ENCODE measurements at places on chromosomes 4 and X. TPM values are rescaled to one million over a fixed set of nuclear protein-coding genes. Genes with fewer than 3 reads are reported as not detected.
A peak's percentile ranks its signal among the peaks of the same experiment; 100 is the strongest.

FGB gene
- 0.34 TPM for polyA plus RNA-seq

DDX53 gene
- not detected for polyA plus RNA-seq

CT45A3 gene
- polyA plus RNA-seq: not detected

TCEAL6 gene
- polyA plus RNA-seq: 1.6 TPM

PIM2 gene
- polyA plus RNA-seq: 9.5 TPM

GAB3 gene
- polyA plus RNA-seq: 2.1 TPM

MTTP gene
- polyA plus RNA-seq: 429 TPM

PAGE1 gene
- not detected for polyA plus RNA-seq

NEUROG2 gene
- not detected for polyA plus RNA-seq

DNA sequence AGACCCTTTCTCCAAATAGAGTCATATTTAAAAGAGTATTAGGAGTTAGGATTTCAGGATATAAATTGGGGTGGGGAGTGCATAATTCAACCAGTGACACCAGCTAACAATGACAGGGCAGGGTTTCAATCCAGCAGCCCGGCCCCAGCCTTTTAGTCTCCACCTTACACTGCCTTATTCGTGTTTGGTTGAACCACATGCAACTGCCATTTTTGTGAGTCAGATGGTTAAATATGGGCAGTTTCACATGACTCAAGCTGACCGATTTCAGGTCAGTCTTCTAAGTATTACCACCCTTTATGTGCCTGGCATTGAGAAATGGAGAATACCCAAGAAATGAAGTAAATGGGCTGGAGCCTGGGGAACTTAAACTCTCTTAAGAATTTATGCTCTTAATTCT is 102.8 kb downstream of the STOX2 start:
- DNase-seq: no peak

- DNase-seq: no peak
Observed at GRCh38 chr4:157509341-157509740, 288.8 kb downstream of the GRIA2 start.

DNA sequence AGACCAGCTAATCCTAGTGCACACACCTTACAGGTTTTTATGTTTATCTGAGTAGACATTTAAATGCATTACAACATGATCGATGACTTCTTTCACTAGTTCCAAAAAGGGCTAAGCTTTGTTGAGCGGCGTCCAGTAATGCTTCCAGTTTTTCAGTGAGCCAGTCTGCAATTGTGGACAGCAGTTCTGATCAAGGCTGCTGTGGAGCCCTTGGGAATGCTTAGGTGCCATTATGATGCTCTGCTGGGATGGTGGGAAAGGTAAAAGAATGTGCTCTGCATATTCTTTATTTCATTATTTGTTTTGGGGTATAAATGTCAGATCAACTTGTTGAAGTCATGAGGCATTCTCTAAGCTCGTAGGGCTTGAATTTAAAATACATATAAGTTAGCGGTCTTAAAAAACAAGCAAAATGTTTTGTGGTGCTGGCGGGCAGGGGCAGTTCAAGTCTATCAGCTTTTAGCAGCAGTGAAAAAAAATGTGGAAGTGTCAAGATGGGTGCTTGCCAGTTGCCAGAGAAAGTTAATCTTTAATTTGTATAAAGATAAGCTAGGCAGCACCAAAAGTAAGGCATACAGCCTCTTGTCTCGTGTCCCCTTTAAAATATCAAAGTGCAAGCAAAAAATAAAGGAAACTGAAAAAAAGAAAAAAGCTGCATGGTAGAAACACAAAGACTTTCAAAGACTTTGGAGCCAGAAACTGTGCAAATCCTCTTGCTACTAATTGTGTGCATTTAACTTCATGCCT is 5.8 kb downstream of the MID1IP1 start:
- peak; percentile 44 for DNase-seq

DNA sequence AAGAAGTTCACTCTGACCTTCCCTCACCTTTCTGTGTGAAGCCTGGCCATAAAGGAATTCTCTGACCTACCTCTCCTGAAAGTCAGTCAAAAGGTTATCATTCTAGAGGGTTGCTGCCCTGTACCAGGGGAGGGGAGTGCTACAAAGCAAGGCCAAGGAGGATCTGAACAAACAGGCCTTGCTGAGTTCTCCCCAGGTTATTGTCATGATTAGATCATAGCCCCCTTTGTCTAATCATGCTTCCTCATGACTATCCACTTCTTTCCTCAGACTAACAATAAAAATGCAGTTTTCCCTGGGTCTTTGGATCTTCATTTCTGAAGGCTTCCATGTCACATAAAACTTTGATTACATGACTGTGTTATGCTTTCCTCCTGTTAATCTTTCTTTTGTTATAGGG is 472.0 kb downstream of the IQCM start:
- no peak for DNase-seq

GRCh38 chr4:122914292-122914904 is 8.0 kb downstream of the NUDT6 start:
- DNase-seq: peak; percentile 26

GRCh38 chr4:71198958-71199357 is 139.9 kb upstream of the SLC4A4 start:
- DNase-seq: peak; percentile 86

DNA sequence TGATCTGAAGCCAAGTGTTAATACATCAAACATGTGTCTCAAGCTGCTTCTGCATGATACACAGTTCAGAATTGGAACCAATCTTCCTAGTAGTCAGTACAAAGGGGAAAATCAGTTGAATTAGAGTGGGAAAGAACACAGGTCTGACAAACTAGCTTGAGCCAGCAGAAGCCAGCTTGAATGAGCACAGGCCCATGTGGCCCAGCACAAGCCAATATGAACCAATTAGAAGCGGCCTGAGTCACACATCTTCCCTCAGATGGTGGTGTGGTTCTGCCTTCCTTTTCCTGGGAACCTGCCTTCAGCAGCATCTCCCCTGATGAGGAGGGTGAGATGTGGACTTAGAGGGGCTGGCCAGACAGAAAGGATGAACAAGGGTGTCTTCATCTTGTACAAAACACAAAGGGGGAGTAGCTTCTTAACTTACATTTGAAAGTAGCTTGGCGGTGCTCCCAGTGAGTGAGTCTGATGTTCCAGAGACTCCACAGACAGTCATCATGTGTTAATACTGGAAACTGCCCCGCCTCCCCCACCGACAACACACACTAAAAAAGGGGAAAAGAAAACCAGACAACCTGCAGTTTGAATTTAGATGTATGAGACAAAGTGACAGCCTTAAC is 72.0 kb downstream of the FRMPD4 start:
- DNase-seq: no peak

GRCh38 chrX:40843643-40844042 is 108.3 kb upstream of the MED14 start:
- no peak for DNase-seq

- DNase-seq: no peak
Observed at GRCh38 chrX:36978886-36979285, 29.3 kb upstream of the FAM47C start.

DNA sequence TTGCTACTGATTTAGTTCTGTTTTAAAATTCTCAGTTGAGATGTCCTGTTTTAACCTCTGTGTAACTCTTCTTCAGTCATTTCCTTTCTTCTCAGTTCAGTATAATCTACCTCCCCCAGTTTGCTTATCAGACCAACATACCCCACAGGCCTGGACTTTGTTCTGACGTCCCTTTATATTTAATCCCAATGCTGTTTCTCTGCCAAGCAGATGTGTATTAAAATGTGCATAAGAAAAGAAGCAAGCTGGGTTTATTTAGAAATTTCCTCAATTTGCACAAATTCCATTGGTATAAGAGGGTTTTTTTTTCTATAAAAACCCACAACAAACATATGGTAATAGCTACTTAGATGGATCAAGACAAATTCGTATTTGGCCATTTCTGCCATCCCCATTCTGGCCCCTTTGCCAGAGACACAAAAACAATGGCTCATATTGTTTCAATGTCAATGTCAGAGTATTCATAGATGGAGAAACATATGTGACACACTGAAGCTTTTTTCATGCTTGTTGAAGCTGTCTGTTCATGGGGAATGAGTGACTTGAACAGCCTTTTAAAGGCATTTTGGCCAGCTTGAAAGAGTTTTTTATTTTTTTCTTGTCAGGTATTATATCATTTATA is 24.5 kb downstream of the HCCS start:
- no peak for DNase-seq

- peak; percentile 85 for DNase-seq
Observed at GRCh38 chrX:46758956-46759644, at the start of gene SLC9A7. TSS of gene SLC9A7 (minus strand) at chrX:46759118. CDS start at chrX:46759029, 89 bp downstream.

DNA sequence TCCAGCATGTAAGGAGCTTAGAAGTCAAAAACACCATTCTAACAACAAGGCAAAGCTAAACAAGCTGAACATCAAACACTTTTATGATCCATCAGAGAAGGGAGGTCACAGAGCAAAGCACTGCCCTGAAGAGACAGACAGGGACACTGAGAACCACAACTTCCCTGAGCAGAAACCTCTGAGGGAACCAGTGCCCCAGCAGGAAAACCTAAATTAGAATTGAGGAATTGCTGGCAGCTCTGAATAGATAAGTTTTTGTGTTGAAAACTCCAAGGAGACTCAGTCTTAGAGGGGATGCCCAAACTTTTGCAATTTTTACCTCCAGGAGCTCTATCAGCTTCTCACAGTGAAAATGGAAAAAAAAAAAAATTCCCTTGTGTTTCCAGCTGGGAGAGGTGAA is 83.0 kb upstream of the MAPK10 start:
- no peak for DNase-seq

DNA sequence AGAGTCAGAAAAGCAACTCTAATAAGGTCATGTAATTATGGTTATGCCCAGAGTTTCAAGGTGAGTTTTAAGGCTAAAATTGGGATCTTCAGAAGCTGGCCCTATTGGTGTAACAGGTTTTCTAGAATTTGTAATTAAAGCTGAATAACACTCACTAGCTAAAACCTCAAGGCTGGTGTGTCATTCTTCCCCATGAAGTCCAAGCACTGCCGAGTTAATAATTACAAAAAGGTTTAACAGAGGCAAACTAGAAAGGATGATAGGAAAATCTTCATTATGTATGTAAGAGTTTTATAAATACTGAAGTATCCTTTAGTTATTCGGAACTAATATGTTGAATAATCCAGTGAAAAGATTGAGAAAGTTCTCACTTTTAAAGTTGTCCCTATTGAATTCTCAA is 34.3 kb downstream of the MXRA5 start:
- DNase-seq: no peak

GRCh38 chrX:10022580-10023245 is 55.6 kb downstream of the CLDN34 start:
- no peak for DNase-seq

DNA sequence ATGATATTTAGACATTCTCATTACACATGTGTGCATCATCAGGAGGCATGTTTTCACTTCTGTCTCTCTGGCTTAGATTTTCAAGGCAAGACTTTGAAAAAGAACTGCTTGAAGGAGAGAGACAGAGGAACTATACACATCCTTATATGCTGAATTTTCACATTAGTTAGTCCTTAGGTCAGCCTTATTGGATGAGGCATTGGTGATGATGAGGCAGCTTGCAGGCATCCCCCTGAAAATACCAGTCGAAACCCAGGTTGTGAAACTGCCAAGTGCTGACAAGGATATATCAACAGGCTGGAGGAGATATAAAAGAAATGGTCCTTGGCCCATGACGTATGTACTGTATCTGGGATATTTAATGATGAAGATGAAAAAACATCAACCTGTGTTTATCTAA is 297.2 kb upstream of the AADAT start:
- DNase-seq: no peak

DNA sequence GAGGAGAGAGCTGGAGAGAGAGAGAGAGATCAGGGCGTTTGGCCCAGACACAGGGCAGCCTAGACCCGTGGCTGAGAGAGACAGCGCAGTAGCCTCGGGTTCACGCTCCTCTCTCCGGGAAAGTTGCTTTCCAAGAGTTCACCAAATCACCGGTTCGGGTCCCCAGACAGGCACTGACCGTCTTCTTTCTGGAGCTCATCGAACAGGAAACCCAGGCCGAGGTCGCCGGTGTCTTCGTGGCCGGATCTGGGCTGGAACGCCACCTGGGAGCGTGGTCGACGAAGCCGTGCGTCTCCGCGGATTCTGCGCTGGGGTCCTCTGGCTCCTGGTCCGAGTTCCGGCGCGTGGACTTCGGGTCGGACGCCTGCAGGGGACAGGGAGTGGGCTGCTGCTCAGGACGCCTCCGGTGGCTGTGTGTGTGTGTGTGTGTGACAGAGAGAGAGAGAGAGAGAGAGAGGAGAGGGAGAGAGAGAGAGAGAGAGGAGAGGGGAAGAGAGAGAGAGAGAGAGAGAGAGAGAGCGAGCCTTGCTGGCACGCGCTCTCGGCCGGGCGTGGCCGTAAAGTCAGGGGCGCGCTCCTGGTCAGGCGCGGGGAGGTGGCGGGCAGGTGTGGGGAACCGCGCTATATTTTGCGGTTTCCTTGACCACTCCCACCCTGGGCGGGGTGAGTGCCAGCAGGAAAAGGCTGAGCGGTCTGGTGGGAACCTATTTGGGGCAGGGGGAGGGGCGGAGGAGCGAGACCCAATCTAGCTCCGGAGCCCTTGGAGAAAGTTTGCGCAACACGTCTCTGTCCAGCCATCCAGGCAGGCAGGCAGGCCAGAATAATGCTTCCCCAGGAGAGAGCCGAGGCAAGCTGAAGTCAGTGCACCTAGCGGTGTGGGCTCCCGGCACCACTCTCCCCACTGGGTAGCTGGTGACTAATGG is 62.1 kb downstream of the RHOXF2B start:
- peak; percentile 11 for DNase-seq

DNA sequence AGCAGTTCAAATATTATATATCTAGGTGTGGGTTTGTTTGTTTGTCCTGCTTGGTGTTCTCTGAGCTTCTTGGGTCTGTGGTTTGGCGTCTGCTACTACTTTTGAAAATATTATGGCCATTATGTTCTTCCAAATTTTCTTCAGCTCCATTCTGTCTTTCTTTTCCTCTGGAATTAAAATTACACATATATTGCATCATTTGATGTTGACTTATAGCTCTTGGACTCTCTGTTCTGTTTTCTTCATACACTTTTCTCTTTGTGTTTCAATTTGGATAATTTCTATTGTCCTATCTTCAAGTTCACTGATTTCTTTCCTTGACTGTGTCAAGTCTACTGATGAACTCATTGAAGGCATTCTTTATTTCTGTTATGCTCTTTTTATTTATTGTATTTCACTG is 65.2 kb upstream of the ZNF81 start:
- no peak for DNase-seq

DNA sequence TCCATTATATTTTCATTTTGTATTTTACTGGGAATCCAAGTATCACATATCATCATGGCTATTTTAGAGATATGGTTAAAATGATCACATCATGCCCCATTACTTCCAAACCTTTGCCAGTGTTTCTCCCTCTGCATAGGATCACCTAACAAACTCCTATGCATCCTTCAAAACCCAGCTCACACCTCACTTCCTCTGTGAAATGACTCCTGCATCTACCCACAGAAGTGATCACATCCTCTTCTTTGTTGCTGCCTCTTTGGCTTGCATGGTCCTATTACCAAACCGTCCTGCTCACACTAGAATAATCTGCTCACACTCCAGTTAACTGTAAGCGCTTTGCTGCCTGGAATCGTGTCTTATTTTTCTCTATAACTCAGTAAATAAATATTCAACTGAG is 74.7 kb upstream of the C4orf50 start:
- DNase-seq: no peak

DNA sequence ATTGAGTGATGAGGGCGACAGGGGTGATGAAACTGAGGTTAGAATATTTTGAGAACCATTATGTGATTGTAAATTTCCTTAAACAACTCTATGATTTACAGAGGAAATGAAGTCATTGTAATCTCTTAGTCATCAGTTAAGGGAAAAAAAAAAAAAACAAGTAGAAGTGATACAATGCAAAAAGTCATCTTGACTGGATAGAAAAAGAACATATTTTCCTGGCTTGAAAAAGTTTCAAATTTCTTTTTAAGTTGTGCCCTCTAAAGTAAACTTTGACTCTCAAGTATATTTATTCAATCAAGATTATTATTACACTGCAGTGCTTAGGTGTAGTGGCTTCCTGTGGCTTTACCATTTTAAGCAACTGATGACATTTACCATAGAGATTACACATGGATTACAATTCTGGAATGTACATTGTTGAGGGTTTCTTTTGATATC is 40.6 kb downstream of the GABRB1 start:
- DNase-seq: no peak
